ENCODE measurements at places on chromosomes 7 and 10.

GRCh38 chr10:28558923-28559508 is 26.1 kb downstream of the WAC start:
- no peak for ATAC-seq

- peak; percentile 43 for ATAC-seq
Measured at GRCh38 chr10:89805599-89806013, 104.2 kb downstream of the KIF20B start.

- ATAC-seq = peak; percentile 51
Measured at GRCh38 chr7:91325726-91326125, 61.5 kb downstream of the FZD1 start.

- ATAC-seq = no peak
Measured at GRCh38 chr10:71554671-71555070, 158.0 kb downstream of the CDH23 start.

GRCh38 chr7:154996756-154997155 is 6.2 kb downstream of the PAXIP1 start:
- ATAC-seq = no peak

DNA sequence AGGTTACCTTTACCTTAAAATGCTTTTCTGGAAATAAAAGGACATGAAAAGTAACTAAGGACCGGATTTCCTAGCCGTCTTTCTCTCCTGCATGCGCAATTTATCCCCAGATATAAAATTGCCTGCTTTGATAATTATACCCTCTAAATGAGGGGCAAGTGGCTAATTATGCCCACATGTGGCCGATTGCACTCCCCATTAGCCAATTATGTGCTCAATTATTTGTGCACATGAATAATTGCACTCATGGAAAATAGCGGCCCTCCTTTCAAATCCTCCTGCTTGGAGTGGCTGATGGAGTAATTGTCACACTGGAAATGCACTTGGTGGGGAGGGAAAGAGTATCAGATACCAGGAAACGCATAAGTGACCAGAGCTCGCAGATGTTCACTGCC is 66.4 kb upstream of the ATRNL1 start:
- ATAC-seq = no peak

GRCh38 chr7:156096771-156097538 is 284.7 kb upstream of the SHH start:
- no peak for ATAC-seq

GRCh38 chr10:90912174-90912573 is 8.7 kb downstream of the ANKRD1 start:
- ATAC-seq = no peak

DNA sequence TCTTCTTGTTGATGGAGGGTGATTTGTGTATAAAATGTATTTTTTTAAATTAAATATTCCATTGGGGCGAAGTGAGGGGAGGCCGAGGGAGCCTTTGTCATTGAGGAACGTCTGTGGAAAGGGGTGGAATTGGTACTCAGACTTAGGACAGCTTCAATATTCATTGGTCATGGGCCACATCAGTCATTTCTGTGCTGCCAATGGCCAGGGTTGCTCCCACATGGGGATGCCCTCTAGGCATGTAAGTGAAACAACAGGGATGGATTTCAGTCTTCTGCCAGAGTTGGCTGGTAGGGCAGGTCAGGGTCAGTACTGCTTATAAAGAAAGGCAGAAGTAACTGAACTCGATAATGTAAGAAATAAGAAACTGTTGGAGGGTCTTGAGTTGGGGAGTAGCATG is 47.2 kb downstream of the NEURL1 start:
- ATAC-seq = no peak

DNA sequence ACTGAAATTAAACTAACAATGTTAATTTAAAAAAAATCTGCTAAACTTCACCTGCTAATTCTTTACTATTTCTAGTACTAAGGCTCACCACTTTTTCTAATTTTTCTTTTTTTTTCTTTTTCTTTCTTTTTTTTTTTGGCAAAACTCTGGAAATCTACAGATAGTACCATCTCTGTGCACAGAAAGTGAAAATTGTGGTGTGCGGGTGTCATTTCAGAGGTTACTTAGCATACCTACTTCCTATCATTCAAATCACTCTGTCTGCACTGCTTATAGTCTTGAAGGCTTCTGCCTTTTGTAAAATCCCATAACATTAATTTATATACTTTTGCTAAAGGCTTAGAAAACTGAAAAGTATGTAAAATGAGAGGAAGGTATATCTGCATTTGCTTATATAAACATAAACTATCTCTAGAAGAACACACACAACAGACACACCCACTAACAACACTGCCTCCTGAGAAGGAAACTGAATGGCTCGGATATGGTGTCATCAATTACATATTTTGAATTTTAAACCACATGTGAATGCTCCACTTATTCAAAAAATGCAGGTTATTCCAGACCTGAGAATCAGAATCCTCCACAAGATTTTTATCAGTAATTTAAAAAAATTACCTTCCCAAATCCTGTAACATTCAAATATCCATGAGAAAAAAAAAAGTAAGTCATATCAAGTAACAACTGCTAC is 229.5 kb downstream of the PARD3 start:
- ATAC-seq = no peak

- peak; percentile 31 for ATAC-seq
Measured at GRCh38 chr10:119724593-119725516, 995 bp upstream of the INPP5F start.

DNA sequence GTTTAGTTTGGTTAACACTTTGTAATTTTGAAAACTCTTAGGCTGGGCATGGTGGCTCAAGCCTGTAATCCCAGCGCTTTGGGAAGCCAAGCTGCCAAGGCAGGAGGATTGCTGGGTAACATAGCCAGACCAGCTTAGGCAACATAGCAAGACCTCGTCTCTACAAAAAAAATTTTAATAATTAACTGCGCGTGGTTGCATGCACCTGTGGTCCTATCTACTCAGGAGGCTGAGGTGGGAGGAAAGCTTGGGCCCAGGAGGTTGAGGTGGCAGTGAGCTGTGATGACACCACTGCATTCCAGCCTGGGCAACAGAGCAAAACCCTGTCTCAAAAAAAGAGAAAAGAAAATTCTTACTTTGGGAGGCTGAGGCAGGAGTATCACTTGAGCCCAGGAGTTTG is 18.2 kb downstream of the MYOZ1 start:
- no peak for ATAC-seq

- no peak for ATAC-seq
Measured at GRCh38 chr10:90420637-90421318, 437.1 kb downstream of the HTR7 start.

- ATAC-seq = no peak
Measured at GRCh38 chr7:123641901-123642300, 13.8 kb upstream of the LMOD2 start.

GRCh38 chr7:27164045-27164366 is 1.3 kb downstream of the HOXA9 start:
- ATAC-seq = no peak

DNA sequence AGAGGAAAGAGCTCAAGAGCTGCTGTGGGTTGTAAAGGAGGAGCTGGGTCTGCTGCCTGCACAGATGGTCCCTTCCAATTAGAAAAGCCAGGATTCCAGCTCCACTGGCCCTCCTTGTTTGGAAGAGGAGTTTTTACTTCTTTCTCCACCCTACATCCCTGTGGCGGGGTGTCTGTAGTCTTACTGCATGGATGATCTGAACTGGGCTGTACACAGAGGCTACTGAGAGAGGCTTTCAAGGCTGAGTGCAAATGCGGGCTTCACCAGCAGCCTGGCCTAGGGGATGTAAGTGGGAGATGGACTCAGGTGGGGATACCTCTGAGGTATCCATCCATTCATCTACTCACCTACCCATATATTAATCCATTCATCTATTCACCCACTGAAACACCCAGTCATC is 7.1 kb upstream of the CXCL12 start:
- ATAC-seq = no peak

DNA sequence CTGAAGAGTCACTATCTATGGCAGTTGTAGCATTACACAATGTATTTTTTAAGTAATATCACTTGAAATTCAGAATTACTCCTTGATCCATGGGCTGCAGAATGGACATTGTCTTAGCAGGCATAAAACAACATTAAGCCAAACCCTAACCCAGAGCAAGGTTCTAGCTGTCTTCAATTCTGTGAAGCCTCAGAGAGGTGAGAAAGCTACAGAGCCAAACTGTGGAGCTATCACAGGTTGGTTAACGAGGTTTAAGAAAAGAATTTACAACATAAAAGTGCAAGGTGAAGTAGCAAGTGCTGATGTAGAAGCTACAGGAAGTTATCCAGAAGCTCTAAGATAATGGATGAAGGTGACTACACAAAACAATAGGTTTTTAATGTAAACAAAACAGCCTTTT is 582.7 kb upstream of the POT1 start:
- ATAC-seq = no peak

DNA sequence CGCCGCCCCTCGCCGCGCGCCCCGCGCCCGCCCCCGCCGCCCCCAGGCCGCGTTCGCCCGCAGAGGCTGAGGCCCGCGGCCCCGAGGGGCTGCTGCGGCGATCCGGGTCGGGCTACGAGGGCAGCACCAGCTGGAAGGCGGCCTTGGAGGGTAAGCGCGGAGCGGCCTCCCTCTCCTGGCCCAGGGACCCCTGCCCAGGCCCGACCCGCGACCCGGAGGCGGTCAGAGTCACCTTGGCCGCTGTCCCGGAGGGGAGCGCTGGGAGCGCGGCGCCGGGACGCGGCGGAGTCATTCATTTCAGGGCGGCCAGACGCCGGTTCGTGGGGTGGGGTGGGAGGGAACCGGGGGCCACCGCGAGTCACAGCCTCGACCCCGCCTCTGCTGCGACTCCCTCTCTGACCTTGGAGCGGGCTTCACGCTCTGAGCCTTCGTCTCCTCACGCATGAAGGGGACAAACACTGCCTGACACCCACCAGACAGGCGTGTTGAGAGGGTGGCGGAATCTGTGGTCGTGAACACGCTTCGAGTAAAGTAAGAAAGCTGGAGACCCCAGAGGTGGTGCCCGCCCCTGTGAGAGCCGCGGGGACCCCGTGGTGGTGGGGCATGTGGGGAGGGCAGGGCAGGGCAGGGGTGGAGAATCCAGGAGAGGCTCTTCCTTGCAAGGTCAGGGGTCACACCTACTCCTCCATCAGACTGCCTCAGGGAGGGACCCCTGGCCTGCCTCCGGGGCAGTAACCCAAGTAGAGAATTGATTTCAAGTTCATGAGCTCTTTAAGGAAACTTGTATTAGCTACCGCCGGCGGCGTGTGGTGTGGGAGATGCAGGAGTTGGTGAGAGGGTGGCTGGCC is 707 bp downstream of the CLEC2L start:
- ATAC-seq = peak; percentile 25

GRCh38 chr10:79447911-79448731 is 2.7 kb upstream of the ZCCHC24 start:
- no peak for ATAC-seq

DNA sequence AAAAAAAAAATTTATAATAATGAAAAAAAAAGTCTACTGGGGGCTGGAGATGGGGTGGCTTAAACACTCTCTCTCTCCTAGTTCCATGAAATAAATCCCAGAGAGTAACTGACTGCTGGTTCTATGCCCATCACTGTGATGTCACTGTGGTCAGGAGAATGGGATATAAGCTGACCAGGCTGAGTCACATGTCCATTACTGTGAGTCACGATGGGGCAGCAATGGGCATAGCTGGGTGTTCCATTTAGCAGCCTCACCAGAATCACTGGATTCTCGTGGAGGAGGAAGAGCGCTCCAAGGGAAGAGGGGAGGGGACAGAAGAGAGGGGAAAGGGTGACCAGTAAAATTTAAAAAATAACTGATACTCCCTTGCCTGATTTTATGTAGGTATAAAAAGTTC is 37.1 kb downstream of the MASTL start:
- no peak for ATAC-seq

DNA sequence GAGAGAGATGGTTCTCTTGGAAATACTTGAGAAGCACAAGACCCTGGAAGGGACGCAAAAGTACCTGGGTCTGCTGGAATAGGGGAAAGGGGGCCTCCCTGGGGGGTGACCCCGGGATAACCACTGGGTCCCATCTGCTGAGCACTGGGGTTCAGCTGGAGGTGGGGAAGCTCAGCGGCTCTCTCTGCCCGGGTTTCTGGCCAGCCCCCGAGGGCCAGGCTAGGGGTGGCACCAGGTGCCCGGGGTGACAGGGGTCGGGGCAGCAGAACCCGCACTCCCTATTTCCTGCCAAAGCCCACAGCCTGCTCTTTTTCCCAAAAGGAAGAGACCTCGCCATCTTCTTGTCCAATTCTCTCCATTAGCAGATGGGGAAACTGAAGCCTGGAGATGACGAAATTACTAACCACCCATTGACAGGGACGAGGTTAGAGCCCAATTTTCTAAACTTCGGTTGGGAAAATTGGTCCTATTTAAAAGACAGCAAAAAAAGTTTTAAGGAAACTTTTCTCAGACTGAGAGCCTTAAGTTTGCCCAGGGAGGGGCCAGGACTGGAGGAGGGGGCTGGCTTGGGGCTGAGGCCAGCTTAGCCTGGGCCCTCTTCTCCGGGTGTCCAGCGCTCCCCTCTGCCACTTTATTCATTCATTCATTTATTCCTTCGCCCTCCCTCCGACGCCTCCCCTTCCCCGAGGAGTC is 17.8 kb upstream of the GATA3 start:
- no peak for ATAC-seq

- no peak for ATAC-seq
Measured at GRCh38 chr10:116809483-116810119, 39.7 kb upstream of the ENO4 start.

GRCh38 chr7:44167920-44168319 is 21.3 kb downstream of the GCK start:
- peak; percentile 72 for ATAC-seq

DNA sequence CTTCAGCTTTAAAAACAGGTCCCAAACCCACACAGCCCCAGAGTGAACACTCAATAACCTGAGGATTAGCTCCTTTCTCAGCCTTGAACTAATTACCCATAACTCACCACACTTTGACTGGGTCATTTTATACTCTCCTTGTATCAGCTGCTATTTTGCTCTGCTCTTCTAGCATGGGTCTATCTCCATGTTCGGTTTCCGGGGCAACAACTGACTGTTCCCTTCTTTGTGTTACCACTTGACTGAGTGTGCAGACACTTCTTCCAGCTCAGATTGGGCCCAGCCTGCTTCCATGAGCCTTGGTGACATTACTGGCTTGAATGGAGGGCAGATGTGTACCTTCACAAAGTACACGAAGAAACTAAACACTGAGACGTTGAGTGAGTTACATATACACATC is 31.5 kb upstream of the PRPS1L1 start:
- no peak for ATAC-seq

- ATAC-seq = no peak
Measured at GRCh38 chr10:6625428-6625827, 45.4 kb upstream of the PRKCQ start.

GRCh38 chr7:124785994-124786393 is 20.4 kb upstream of the GPR37 start:
- ATAC-seq = no peak

DNA sequence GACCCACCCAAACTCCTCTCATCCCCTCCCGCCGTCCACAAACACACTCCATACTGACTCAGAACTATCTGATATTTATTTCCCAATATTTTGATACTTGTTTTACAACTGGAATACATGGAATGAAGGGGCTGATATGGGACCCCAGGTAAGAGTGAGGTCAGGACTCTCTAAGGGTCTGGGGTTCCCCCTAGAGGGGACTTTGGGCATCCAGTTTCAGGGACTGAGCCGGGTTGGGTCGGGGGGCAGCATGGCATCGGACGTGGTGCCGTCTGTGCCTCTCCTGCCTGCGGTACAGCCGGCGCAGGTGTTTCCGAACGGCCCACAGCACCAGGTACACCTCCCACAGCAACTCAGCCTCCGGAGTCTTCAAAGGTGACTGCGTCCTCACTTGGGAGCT is 7.5 kb downstream of the SPACDR start:
- no peak for ATAC-seq
